COLO829 (cell line): ENCODE measurements at places on chromosomes 16 and 17.

DNA sequence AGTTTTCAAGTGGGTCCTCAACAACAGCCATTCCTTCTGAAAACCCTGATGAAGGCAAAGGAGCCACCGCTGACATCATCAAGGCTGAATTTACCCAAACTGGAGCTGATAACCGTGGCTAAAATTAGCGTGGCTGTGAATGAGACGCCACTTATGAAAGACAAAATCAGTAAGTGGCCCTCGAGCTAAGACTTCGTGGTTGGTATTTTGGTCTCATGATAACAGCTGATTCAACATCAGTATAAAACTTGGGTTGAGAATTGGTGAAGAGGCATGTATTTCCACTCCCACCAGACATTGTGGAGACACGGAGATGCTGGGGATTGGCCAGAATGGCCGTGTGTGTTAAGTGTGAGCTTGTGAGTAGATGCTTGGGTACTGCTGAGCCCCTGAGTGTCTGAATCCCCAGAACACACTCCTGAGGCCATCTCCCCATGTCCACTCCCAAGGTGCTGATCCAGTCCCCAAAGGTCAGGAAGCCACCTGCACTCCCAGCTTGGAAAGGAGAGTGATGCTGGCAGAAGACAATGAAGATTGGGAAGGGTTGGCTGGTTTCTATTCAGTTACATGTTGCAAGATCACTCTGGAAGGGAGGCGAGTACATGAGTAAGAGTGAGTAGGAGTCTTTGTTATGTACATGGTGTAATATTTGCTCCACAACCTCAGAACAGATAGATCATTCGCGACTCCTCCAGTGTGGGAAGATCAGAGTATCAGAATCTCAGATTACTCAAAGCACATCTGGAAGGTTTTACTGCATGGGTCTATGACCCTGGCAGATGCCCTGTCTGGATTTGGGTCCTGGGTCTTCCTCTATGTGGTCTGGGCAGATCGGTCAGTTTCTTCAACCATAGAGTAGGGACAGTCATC is 207.7 kb downstream of the HS3ST3A1 start:
- DNase-seq: no peak

GRCh38 chr17:6232732-6233101 is 162.5 kb downstream of the WSCD1 start:
- no peak for DNase-seq

DNA sequence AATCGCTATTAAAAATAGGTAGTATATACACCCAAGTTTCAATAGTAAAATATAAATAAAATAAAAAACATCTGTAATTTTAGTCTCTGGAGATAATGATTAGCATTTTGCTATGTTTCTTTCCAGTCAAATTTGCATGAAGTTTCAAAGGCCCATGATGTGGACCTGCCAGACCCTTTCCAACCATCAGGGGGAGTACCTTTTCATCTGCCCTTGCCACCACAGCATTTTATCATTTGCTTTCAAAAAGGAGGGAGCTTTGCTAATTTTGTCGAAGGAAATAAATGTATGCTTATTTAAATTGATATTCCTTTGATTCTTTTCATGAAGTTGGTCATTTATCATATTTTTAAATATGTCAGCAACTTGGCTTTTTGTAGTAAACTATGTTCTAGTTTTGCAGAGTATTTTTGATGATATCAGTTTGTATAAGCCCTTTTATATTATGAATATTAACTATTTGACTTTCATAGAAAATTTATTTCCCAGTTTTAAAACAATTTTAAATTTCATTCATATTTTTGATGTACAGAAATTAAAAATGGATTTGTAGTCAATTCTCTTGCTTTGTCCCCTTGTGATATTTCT is 115.2 kb upstream of the NETO2 start:
- DNase-seq: peak; percentile 32

- peak; percentile 29 for DNase-seq
Measured at GRCh38 chr16:72189865-72190371, 18.0 kb upstream of the PMFBP1 start.

DNA sequence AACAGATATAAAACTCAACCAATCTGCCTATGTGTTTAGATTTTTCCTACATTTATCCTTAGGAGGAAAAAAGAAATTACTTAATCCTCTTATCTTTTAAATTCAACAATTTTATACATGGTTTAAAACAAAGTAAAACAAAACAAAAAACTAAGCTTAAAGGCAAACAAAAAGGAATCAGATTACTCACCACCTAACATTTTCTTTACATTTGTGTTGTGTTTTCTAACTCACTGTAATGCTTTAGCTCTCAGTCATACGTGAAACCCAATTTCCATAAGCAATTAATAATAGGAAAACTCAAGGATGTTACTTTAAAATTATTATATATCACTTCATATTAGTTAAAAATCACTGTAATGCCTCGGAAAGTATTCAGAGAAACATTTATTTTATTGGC is 6.7 kb upstream of the IRX5 start:
- DNase-seq: no peak

GRCh38 chr16:87206646-87207451 is 110.3 kb downstream of the C16orf95 start:
- DNase-seq: no peak

- no peak for DNase-seq
Measured at GRCh38 chr16:53528797-53529196, 25.8 kb upstream of the AKTIP start.

GRCh38 chr17:68399638-68400403 is 57.5 kb downstream of the WIPI1 start:
- DNase-seq: peak; percentile 99

- no peak for DNase-seq
Measured at GRCh38 chr17:47286198-47286914, 32.7 kb downstream of the ITGB3 start.

- DNase-seq: no peak
Measured at GRCh38 chr16:48885471-48885870, 275.5 kb upstream of the N4BP1 start.

GRCh38 chr16:58801838-58802237 is 67.7 kb upstream of the GOT2 start:
- DNase-seq: no peak

- no peak for DNase-seq
Measured at GRCh38 chr17:39325528-39326240, 75.7 kb downstream of the FBXL20 start.

GRCh38 chr17:17700251-17700969 is 19.2 kb downstream of the RAI1 start:
- DNase-seq: no peak

DNA sequence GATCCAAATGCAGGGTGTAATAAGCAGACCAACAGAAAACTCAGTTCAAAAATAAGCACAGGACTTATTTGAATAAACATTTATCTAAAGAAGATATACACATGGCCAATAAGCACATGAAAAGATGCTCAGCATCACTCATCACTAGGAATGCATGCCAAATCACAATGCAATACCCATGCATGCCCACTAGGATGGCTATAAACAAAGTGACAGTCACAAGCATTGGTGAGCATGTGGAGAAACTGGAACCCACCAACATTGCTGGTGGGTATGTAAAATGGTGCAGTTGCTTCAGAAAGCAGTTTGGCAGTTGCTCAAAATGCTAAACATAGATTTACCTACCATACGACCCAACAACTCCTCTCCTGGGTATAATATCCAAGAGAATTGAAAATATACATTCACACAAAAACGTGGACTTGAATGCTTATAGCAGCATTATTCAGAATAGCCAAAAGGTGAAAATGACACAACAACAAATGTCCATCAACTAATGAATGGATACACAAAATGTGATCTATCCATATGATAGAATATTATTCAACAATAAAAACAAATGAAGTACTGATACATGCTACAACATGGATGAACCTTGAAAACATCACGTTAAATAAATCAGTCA is 20.1 kb downstream of the UBE2O start:
- DNase-seq: no peak

GRCh38 chr17:18948476-18949006 is 3.4 kb upstream of the SLC5A10 start:
- DNase-seq: no peak

DNA sequence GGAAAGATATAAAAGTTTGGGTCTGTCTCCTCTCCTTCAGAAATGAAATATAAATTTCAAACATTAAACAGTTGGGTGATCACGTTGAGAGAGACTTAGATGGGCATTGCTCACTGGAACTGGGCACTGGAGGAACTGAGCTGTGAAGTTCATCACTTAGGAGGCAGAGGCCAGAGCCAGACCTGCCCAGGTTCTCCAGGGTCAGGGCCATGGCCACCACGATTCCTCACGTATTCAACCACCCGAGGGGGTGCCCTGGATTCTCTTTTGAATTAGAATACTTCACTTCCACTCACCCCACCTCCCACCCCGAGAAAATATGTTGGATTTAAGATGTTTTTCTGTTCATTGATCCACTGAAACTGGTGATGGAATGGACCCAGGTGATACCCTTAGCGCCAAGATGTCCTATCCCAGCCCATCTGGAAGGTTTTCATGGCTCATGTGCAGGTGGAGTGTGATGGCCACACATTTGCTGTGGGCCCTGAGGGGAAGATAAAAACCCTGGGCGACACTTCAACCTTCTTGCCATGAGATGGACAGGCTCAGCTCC is 6.1 kb downstream of the PRR29 start:
- no peak for DNase-seq

DNA sequence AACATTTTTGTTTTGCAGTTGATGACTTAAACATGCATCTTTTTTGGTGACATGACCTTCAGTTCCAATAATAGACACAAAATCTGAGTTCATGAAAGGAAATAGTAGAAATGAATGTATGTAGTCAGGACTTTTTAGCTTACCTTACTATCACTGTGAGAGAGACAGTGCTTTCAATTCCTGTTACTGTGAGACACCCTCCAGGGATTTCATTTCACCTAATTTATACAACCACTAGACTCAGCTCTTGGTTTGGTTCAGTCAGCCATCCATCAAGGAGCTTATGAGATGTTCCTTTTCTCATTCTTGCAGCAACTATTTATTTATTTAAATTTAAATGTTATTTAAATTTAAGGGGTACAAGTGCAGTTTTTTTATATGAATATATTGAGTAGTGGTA is 77.9 kb downstream of the MAP2K4 start:
- no peak for DNase-seq

DNA sequence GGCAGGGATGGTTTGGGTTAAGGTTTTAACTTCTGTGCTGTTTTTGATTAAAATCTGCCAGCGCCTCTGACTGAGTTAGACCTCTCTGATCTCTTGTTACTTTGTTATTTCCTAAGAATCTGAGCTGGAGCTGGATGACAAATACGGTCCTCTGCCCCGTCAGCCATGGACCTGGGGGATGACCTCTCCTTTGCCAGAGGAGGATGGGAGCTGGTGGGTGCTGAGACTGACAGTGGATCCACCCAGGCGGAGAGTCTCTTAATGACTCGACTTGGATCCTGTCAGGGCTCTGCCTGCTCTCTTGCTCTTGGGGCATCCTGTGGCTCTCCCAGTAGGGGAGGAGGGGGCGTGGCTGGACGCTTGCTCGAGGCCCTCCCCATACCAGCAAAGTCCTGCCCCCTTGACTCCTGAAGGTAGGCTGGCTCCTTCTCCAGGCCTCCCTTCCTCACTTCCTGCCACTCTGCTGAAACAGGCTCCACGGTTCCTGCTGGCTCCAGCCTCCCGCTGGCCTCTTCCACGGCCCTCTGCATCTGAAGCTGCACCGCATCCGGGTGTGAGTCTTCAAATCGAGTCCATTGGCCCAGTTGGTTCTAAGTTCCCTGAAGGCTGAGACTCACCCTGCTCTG is 24.8 kb upstream of the MAP3K14 start:
- DNase-seq: peak; percentile 41

GRCh38 chr16:89449726-89450335 is 40.5 kb downstream of the ANKRD11 start:
- DNase-seq: no peak

GRCh38 chr16:87464691-87465300 is 28.0 kb downstream of the ZCCHC14 start:
- peak; percentile 40 for DNase-seq

DNA sequence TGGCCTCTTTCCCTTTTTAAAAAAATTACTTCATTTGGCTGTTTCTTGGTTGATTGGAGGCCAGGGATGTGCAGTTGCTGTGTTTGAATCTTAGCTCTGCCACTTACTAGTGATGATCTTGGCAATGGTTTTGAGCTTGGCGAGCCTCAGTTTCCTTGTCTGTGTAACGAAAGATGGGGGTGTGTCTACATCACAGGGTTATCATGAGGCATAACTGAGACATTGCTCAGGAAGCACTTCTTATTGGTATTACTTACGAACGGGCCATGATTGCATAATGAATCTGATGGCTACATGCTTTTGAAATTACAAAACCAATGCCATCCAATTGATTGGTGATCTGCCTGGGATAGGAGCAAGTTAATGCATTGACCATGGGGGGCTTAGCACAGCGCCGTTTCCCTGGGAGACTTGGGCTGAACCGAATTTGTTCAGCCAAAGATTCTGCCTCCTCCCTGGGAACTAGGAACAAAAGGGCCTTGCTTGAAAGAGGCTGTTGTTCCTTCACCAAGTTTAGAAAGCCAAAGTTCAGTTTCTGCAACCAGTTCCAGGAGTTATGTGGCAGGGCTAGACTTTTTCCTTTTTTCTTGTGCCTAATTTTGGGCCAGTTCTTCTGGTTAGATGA is 21.9 kb downstream of the CMIP start:
- DNase-seq: no peak

- DNase-seq: no peak
Measured at GRCh38 chr16:70701998-70702397, 16.1 kb upstream of the MTSS2 start.

DNA sequence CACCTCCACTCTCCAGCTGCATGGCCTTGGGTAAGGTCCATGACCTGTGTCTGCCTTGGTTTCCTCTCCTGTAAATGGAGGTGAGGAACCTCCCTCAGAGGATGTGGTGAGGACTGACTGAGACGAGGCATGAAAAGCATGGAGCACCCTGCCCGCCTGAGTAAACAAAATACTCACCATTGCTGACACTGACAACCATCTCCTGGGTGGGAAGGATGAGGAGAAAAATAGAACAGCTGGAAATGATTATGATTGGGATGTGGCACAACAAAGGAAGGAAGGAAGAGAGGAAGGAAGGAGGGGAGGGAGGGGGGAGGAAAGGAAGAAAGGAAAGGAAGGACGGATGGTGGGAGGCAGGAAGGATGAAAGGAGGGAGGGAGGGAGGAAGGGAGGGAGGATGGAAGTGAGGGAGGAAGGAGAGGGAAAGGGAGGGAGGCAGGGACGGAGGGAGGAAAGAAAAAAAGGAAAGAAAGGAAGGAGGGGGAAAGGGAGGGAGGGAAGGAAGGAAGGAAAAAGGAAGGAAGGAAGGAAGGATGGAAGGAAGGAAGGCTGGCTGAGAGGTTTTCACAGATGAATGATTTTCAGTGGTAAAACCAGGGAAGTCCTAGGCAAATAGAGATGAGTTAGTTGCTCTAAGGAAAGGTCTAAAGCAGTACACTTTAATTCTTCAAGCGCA is 276.5 kb upstream of the XYLT1 start:
- DNase-seq: no peak

GRCh38 chr17:67013891-67014290 is 30.5 kb upstream of the CACNG1 start:
- DNase-seq: no peak

DNA sequence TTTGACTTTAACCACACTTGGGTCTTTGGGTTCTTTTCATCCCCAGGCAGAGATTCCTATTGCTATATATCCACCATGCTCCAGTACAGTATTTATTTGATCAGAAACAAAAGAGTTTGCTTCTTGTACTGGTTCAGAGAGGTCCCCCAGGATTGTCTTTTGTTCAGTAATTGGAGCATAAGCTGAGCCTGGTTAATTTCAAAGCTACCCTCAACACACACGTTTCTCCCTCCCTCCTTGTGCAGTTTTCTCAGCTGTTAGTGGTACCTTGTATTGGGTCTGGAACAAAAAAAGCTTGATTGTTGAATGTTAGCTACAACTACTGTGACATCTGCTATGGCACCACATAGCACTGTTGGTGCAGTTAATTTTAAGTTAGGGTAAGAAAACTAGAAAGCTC is 50.0 kb downstream of the NUP93 start:
- no peak for DNase-seq

- DNase-seq: no peak
Measured at GRCh38 chr17:48225725-48226567, 118.4 kb downstream of the SNX11 start.
